Endothelial cell (in vitro differentiated cells): ENCODE measurements at places on chromosomes 4 and X.

DNA sequence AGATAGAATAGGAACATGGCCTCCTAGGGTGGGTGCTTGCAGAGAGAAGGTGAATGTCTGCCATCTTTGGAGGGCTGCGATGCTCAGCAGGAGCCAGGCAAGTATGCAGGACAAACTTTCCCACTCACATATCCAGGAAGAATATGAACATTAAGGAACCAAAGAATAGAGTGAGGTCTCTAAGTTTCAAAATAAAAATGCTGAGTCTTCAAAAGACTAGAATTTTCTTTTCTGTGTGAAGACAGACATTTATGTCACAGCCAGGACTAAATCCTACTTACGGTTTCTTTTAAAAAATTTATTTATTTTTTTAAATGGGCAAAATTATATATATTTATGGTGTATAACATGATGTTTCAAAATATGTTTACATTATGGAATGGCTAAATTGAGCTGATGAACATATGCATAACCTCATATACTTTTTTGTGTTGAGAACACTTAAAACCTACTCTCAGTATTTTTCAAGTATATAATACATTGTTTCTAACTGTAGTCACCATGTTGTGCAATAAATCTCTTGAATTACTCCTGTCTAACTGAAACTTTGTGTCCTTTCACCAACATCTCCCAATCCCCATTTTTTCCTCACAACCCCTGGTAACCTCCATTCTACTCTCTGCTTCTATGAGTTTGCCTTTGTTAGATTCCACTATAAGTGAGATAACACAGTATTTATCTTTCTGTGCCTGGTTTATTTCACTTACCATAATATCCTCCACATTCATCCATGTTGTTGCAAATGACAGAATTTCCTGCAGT lies 177.8 kb upstream of the HAND2 start:
- DNase-seq: no peak

DNA sequence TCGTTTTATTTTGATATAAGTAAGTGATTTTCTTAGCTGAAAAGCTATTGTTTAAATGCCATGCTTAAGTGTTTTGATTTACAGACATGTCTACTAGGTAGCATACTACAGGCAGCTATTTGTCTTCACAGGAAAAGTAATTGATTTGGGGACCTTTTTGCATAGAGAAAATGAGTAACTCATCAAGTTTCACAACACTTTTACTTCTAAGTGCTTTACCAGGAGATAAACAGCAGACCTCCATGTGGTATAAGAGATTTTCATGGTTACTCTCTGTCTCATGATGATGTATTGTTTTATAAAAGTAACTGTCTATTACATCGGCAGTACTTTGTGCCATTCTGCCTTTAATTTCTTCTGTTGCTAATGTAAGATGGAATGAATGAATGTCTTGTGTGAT lies 28.7 kb downstream of the RBPJ start:
- DNase-seq: no peak

- no peak for DNase-seq
Measured at GRCh38 chr4:52622564-52622963, 36.5 kb downstream of the USP46 start.

DNA sequence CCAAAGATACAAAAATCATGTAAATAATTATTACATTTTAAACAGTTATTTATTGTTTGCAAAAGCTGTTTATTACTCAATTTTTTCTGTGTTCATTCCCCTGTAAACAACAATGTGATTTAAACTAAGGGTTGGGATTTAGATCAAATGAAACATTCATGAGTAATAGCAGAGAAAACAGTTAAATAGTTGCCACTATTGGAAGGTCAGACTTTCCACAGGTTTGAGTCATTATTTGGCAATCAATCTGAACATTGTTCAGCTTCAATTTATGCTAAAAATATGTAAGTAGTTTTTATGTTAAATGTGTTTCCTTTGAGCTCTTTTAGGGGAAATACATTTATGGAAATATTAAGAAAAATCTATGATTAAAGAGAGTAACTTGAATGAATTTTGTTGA lies 144.9 kb downstream of the STIM2 start:
- no peak for DNase-seq

DNA sequence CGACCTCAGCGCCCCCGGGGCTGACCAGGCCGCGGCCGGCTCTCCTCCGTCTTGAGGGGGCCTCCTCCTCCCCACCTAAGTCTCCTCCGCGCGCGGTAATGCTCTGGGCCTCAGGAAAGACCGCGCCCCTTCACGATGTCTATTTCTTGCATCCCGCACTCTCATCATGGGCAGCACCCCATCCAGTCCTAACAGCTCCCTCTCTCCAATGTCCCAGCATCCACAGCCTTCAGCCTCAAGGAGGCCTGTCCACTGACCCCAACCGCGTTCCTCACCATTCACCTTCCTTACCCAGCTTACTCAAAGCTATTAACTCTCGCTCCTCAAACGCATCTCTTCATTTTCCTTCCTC lies 77.5 kb downstream of the MAGED4 start:
- DNase-seq: no peak

- no peak for DNase-seq
Measured at GRCh38 chr4:158016511-158016910, 156.3 kb downstream of the GASK1B start.

- peak; percentile 67 for DNase-seq
Measured at GRCh38 chr4:149980941-149981340, 97.3 kb upstream of the DCLK2 start.

GRCh38 chr4:77181720-77182119 lies 24.7 kb downstream of the CCNG2 start:
- no peak for DNase-seq

DNA sequence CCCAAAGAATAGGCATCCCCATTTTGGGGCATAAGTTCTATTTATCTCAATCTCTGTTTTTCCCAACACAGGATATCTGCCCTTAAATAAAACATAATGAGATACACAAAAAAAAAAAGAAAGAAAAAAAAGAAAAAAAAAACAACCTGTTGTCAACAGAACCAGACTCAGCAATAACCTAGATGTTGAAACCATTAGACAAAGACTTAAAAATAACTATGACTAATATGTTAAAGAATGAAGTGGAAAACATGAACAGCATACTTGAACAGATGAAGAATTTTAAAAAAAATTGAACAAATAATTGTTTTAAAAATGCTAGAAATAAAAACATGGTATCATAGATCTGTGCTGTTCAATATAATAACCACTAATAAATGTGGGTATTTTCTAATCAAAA lies 93.4 kb upstream of the RXFP1 start:
- DNase-seq: no peak

DNA sequence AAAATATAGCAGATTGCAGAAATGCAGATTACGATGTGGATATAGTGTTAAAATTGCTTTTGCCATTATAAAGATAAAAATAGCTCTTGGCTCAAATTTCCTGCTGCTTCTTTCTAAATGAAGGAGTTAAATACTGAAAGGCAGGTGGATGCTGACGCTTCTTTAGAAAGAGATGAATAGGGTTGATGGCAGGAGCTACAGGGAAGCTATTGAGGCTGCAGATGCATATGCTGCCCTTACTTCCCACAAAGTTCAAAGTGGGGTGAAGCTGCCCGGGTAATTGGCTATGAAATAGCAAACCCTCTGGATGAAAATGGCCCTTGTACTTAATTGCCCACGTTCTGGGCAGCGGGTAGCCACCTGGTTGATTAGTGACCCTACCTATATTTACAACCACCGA lies 379.5 kb downstream of the ZIC3 start:
- no peak for DNase-seq

DNA sequence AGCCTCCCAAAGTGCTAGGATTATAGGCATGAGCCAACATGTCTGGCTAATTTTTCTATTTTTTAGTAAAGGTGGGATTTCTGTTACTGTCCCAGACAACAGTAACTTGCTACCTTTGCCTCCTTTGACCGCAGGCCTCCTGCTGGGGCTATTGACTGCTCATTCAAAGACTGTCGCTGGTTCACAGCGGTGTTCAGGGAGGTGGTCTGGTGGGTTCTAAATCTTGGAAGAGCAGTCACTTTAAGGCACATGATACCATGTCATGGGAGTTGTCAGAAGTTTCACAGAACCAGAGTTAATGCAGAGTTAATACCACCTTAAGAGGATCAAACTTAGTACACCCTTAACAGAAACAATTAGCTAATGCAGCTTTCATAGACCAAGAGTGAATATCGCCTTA lies 3.8 kb downstream of the ASMT start:
- DNase-seq: no peak

- DNase-seq: no peak
Measured at GRCh38 chrX:45323387-45323786, 122.7 kb upstream of the DIPK2B start.

DNA sequence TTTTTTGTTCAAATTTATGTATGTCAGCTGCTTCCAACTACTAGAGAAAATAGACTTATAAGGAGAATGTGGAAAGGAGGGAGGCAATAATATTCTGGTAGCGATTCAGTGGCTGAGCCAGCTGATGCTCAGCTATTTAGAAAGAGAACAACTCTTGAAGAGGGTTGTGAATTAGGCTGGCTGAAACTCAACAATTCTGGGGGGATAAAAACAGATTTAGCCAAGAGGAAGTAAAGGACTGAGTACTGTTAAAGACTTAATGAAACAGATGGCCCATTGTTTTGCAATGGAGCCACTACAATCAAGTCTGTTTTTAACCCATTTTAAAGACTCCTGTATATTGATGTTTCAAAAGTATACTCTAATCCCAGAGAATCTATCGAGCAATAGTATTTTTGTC lies 1058.9 kb downstream of the C4orf33 start:
- DNase-seq: no peak

DNA sequence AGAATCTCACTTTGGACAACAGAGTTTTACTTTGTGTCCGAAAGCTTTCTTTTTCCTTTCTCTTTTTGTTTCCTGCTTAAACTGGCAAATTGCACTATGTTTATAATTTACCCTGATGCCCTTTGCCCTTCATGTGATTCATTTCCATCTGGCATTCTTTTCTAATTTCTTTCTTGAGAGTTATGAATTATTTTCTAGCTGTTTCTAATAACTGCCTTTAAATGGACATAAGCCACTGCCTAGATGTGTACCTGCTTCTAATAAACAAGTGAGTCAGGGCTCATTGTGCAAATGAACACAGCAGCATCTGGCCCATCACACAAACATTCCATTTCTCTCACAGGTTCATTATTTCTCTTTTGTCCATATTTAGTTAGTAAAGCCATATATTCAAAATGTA lies 242.3 kb upstream of the GPRIN3 start:
- no peak for DNase-seq

DNA sequence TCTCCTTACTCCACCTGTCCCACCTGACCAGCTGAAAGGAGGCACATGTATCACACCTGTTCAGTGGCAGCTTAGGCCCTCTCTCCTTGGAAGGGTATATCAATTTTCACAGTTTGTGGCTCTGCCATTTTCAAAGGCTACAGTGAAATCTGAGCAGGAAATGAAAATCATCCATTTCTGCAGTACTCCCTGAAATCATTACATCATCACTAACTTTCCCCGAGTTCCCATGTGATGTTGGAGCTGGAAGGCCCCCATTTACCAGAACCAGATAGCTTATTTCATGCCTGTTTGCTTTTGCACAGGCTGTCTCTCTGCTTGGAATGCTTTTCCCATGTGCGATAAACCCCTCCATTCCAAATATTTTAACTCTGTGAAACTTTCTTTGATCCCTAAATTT lies 31.0 kb upstream of the STX18 start:
- no peak for DNase-seq
